ENCODE measurements at places on chromosomes 13 and 19.

DNA sequence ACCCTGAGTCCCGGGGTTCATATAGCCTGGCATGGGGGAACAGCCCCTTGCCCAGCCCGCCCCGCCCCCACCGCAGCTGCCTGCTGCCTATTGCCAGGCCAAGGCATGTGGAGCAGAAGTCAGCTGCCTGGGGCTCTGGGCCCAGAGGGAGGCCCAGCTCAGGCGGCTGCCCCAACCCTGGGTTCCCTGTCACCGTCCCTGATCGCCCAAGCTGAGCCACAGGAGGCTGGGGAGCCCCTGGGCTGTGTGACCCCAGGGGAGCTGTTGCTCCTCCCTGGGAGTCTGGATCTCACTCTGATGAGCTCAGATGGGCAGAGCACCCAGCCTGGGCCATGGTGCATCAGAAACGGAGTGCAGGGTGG, 1.4 kb downstream of the PLIN4 start:
- DNase-seq: no peak

GRCh38 chr13:30049692-30050091, 199.3 kb upstream of the UBL3 start:
- no peak for DNase-seq

GRCh38 chr13:40187841-40188591, 478.4 kb downstream of the FOXO1 start:
- no peak for DNase-seq

- peak; percentile 72 for DNase-seq
Observed at GRCh38 chr13:36673838-36674326, at the start of gene SERTM1. TSS of gene SERTM1 (plus strand) at chr13:36674020. CDS start at chr13:36695079, 21,059 bp downstream.

DNA sequence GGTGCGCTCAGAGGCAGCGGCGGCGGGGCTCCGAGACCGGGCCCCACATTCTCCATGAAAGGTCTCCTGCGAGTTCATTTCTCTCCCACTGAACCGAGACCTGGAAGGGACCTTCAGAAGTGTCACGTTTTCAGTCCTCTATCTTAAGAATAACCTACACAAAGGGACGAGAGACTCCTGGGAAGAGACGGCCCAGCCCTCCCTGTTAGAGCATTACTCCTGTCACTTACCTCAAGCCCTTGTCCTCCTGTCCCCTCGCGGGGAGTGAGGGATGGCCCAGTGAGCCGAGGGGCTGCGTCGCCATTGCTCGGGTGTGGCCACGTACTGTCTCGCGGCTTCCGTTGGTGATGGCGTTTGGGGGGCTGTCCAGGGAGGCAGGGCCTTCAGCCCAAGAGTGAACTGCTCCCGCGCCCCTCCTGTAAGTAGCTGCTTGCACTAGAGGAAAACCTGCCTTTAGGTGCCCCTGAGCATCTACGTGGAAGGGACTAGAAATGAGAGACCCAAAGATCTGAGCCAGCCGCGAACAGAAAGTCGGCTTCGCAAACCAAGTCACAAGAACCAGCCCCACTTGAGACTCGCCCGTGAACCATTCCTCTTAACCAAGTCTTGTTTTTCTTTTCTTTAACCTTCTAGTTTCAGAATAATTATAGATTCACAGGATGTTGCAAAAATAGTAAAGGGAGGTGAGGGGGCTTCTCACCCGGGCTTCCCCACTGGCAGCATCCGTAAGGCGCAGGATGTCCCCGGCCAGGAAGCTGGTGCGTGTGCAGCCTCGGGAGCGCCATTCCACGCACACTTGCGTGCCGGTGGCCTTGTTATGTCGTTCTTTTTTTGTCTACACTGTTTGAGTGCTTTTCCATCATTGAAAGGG, 21.1 kb upstream of the NDUFS7 start:
- DNase-seq: no peak

GRCh38 chr13:97295283-97296182, 73.4 kb downstream of the MBNL2 start:
- DNase-seq: no peak

GRCh38 chr19:45264781-45265317, 13.8 kb downstream of the MARK4 start:
- DNase-seq: no peak

GRCh38 chr19:28247243-28247642, 965.7 kb downstream of the UQCRFS1 start:
- no peak for DNase-seq

DNA sequence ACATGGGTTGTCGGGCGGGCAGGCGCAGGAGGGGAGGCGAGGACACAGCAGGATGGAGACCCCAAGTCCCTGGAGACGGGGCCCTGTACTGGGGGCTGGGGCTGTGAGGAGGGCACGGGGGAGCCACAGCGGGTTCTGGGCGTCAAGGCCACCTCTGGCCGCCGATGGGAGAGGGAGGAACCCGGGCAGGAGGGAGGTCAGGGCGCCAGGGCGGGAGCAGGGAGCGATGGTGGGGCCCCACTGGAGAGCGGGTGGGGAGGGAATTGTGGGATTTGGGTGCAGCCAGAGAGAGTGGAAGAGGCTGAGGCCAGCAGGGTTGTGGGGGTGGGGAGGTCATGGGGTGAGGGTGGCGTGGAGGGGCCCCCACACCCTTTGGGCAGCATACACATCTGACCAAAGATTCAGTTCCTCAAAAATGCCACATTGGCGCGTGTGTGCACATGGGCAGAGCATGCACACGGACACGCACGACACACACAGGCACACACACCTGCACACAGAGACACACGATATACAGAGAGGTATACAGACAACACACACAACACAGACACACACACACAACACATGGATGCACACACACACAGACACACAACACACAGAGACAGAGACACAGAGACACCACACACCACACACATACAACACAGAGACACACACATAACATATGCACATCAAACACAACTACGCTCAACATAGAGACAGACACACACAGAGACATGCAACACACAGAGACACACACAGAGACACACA, 54.9 kb downstream of the AP1M1 start:
- no peak for DNase-seq

- DNase-seq: no peak
Observed at GRCh38 chr13:42370229-42370628, 98.3 kb downstream of the AKAP11 start.

GRCh38 chr19:1577090-1577928, 9.2 kb upstream of the MEX3D start:
- no peak for DNase-seq

GRCh38 chr13:36395280-36395679, 37.0 kb upstream of the CCNA1 start:
- DNase-seq: no peak

DNA sequence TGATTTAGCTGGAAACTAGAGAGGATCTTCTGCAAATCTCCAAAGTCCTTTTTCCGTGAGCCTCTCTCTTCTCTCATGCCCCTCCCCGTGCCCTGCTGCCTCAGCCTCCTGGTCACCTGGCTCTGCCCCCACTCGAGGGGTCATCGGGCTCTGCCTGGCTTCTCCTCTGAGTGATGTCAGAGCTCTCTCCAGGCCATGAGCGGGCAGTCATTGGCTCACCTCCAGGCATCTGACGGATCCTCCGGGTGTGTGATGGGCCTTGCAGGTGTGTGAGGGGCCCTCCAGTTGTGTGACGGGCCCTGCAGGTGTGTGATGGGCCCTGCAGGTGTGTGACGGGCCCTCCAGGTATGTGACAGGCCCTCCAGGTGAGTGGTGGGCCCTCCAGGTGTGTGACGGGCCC, 10.3 kb upstream of the GAS6 start:
- DNase-seq: no peak

- DNase-seq: no peak
Observed at GRCh38 chr13:34464011-34464410, 478.1 kb upstream of the NBEA start.

DNA sequence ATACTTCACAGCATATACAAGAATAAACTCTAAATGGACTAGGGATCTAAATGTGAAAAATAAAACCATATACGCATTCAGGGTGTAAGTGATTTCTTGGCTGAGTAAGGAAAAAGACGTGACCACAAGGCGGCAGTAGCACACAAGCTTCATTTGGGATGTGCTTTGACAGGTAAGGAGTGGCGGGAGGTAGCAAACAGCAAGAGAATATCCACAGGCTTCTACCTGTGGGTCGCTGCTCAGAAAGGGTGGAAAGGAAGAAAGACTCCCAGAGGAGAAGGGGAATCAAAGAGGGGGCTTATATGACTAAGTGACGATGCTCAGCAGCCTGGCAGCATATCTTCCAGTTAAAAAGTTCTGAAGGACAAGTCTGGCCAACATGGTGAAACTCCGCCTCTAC, 2.5 kb upstream of the ZNF121 start:
- peak; percentile 32 for DNase-seq

DNA sequence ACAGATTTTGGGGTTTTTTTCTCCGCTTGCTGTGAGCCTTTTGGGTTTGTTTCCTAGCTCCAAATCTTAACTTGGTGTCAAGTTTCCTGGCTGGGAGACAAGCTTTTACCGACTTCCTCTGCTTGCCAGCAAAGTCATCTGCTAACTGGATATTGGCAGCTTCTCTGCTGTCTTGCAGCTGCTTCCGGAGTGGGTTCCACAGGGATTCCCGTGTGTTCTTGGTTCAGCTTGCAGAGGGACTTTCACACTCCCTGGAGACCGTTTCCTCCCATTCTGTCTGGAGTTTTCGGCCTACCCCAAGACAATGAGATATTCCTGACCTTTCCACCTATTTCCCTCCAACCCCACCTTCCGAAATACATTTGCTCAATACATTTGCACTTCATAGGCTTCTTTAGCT, 2.2 kb upstream of the COLGALT1 start:
- no peak for DNase-seq

GRCh38 chr19:41860419-41861115, 512 bp downstream of the RPS19 start:
- DNase-seq: peak; percentile 42

DNA sequence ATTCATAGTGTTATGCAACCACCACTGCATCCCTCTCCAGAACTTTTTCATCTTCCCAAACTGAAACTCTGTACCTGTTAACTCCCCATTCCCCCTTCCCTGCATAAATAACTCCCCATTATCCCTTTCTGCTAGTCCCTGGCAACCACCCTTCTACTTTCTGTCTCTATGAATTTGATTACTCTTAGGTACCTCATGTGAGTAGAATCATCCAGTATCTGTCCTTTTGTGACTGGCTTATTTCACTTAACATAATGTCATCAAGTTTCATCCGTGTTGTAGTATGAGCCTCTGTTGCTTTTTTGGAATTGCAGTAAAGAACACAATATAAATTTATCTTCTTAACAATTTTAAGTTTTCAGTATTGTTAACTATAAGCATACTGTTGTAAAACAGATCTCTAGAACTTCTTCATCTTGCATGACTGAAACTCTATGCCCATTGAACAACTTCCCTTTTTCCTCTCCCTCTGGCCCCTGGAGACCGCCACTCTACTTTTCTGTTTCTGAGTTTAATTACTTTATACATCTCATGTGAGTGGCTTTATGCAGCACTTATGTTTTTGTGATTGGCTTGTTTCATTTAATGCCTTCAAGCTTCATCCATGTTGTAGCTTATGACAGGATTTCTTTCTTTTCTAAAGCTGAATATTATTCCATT, 87.3 kb upstream of the ABCC4 start:
- DNase-seq: no peak

DNA sequence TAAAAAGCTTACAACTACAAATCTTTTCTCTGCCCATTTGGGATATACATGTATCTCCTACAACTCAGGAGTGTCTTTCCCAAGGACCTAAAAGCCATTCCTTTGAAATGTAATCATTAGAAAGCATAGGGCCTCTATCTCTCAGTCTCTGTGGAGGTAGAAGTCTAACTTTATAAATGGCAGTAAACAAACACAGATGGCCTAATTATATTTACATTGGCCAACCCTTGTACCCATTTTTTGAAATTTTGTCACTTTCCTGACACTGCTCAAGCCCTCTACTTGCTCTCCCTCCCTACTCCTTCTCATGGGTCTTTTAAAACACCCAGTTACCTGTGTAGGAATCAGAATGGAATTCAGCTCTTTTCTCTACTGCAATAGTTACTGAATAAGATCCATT, 24.8 kb downstream of the RNF6 start:
- no peak for DNase-seq

DNA sequence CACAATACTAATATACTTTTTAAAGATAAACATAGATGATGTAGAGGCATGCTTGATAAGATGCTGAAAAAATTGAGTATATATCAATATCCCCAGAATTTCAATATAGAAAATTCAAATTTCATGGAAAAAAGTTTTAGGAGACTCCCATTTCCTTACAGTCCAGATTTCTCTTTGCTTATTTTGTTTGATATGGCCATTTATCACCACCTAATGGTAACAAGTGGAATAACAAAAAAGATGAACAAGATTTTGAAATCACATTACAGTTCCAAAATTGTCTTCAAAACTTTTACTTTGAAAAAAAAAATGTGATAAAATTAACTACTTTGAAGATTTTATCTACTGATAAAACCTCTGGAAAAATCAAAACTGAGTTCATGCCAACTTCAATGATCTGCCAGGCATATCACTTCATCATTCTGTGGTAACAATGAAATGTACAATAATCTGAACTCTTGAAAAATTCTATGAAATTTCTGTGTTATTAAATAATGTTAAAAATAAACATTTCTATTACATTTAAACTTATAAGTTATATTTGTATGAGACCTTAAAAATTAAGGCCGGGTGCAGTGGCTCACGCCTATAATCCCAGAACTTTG, 17.5 kb downstream of the MIPEP start:
- no peak for DNase-seq

DNA sequence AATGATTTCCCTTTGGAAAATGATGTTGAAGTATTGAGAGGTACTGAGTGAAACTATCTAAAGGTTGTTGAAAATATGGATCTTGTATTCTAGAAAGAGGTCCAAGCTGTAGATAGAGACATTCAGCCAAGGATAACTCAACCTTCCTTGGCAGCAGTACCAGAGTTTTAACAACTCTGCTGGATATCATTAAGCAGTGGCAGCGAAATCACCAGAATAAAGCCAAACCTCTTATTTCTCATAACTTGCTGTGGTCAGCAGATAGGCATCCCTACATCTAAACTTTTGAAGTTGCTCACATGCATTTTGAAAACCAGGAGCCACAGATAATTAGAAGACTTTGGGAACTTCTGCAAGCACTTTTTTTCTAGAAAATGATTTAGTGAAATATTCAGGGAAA, 559.8 kb downstream of the IRS2 start:
- no peak for DNase-seq

DNA sequence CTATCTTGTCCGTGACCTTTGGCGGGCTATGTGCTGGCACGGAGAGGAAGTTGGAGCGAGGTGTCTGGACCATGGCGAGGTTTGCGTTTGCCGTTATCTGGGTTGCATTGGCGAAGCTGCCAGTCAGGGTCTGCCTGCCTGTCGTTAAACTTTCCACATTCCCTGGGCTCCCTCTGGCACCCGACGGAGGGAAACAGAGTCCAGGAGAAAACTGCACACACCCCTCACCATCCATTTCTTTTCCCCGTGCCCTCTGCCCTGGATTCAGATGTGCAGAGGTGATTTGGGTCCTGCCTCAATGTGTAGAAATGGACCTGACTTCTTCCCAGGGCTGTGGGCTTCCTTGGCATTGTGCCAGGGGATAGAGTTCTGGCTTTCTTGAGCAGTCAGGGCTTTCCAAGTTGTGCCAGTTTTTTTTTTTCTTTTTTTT, 142.4 kb downstream of the URI1 start:
- DNase-seq: no peak

All from right kidney (tissue), 9 donors.